ENCODE measurements at places on chromosomes 7 and 10. TPM values are rescaled to one million over a fixed set of nuclear protein-coding genes. Genes with fewer than 3 reads are reported as not detected.

The AFAP1L2 gene
- 0.22 TPM for total RNA-seq

The GHRHR gene
- total RNA-seq: not detected

The CDHR1 gene
- total RNA-seq: 0.12 TPM

The DRGX gene
- not detected for total RNA-seq

The TEX47 gene
- not detected for total RNA-seq
